ENCODE measurements at places on chromosomes 11 and 22.
A peak's percentile ranks its signal among the peaks of the same experiment; 100 is the strongest.

DNA sequence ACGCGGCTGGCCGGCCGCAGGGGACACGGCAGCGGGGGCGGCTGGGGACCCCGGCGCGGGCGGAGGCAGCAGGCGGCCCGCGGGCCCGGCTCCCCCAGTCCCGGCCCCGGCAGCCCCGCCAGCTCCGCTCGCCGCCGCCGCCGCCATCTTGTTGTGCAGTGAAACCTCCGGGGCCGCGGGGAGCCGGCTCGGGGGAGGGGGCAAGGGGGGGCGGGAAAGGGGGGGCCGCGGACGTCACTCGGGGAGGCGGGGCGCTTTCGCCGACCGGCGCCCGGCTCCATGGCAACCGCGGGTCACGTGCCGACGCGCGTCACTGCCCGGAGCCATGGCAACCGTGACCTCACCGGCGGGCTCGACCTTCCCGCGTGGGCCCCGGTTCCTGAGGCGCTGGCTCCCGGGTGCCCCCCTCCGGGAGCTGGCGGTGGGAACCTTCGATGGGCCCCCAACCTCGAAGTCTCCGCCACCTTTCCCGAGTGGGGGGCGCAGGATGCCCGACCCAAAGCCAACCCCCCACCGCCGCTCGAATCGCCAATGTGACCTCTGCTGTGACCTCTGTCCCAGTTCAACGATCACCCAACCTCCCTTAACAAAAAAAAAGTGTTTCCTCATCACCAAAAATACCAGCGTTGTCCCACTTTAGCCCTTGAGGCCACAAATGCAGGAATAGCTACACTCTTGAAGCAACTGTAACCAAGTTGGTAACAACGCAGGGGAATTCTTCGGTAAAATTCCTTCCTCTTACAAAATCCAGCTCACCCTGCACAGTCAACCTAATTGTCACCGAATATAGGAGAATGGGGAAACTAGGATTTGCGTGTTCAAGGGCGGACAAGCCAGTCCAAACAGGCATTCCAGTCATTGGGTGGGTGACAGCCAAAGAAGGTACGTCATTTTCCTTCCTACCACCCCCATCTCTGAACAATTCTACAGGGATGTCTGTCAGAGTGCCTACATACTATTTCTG, at the start of gene SIK3:
Gene SIK3, minus strand, starts transcription at position 160 of the 964 bp plus-strand sequence. Its CDS starts 13 bp downstream, at position 147.
- DNase-seq = peak; percentile 84

DNA sequence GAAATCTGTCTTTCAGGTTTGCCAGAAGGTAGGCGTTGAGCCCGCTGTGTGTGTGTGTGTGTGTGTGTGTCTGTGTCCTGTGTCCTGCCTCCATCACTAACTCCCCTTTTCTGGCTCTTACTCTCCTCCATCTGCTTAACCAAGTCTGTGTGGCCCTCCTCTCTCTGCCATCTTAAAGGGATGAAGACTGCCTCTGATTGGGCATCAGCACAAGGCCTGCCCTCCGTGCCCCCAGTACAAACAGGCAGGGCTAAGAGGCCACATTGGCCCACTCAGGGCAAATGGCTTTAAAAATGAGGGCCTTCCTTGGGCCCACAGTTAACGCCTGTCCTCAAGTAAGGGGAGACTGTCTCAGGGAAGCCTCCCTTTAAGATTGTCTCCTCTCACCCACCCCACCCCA, 10.9 kb downstream of the RCOR2 start:
- no peak for DNase-seq

- no peak for DNase-seq
These were observed 40.5 kb upstream of the DDI1 start for GRCh38 chr11:103995896-103996295.

DNA sequence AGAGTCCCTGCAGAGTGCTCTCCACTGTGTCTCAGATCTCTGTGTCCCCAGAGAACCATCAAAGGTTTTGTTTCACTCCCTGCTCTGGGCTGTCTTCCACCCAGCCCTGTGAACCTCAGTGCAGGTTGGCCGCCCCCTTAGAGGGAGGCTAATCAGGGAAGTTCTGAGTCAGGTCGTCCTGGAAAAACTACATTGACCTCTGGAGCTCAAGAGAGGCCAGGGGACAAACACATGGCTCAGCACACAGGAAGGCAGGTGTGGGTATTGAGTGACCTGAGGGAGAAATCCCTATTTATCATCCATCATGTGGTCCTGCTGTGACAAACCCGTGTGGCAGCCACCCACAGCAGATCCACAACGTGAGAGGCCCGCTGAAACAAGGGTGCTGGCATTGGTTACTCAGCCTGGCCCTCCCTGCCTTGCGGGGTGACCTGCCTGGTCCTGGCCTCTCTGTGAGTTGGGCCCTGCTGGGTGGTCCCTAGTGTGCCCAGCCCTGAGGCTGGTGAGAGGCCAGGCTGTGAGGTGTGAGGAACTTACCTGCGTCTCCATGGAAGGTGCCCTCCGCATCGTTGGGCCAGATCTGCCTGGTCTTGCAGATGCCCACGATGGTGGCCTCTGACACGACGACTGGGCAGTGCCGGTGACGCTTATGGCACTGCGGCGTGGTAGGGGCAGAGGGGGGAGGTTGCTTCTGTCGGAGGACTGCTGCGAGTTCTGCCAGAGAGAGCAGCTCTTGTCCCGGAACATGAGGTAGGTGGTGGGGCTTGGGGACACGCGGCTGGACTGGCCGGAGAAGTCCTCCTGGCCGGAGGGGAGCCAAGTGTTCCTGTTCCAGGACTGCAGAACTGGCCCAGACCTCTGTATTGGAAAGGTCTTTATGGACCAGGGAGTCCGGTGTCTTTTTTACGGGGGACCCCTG, 669 bp upstream of the BCR start:
- DNase-seq = no peak

- no peak for DNase-seq
These were observed 2.0 kb upstream of the GRIK4 start for GRCh38 chr11:120509346-120510053.

DNA sequence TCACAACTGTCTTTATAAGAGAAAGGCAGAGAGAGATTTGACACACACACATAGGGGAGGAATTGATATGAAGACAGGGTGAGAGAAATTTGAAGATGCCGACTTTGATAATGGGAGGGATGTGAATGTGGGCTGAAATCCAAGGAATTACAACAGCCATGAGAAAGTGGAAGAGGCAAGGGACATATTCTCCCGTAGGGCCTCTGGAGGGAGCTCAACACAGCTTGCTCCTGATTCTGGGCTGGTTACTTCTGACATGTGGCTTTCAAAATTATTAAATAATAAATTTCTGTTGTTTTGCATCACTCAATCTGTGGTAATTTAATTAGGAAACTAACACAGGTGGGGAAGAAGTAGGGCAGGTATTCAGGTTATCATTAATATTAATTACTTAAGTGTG, 282.9 kb downstream of the LUZP2 start:
- no peak for DNase-seq

GRCh38 chr11:76768088-76768908, 14.9 kb upstream of the TSKU start:
- DNase-seq = peak; percentile 29

DNA sequence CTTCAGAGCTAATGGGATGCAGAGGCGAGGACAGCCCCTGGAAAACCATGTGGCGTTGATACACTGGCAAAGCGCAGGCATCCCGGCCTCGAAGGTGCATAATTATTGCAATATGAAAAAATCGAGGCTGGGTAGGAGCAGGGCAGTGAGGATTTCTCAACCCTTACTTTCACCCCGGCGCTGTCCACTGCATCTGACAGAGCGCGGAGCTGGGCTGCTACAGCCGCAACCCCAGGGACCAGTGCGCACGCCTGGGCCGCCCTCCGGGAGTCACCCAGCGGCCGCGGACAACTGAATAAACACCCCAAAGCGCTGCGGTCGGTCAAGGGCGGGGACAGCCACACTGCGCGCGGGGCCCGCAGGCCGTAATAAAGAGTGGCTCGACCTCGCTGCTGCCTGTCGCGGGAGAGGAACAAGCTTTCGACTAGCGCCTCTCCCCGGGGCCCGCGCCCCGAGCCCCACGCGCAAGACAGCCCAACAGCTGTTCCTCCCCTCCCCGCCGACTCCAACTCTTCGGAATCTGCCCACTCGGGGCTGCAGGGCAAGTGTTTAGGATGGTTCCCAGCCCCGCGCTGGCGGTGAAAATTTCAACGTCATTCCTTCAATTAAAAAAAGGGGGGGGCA, 3.6 kb upstream of the WT1 start:
- no peak for DNase-seq

DNA sequence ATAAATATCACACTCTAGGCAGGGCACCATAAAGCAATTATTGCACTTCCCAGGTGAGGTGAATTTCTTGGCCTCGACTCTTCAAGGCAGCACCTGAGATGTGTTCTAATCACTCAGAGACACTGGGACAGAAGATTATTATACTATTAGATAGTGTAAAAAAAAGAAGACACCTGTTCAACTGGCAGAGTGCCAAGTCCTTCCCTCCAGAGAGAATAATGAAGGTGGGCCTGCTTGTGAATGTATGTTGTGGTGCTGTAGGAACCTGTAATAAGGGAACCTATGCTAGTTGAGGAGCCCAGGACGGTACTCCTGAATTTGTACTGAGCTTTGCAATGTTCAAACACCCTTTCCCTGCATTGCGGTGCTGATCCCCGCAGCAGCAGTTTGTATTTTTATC, 107.5 kb downstream of the NXPE2 start:
- no peak for DNase-seq

GRCh38 chr11:68812526-68812925, 29.2 kb downstream of the CPT1A start:
- DNase-seq = no peak

DNA sequence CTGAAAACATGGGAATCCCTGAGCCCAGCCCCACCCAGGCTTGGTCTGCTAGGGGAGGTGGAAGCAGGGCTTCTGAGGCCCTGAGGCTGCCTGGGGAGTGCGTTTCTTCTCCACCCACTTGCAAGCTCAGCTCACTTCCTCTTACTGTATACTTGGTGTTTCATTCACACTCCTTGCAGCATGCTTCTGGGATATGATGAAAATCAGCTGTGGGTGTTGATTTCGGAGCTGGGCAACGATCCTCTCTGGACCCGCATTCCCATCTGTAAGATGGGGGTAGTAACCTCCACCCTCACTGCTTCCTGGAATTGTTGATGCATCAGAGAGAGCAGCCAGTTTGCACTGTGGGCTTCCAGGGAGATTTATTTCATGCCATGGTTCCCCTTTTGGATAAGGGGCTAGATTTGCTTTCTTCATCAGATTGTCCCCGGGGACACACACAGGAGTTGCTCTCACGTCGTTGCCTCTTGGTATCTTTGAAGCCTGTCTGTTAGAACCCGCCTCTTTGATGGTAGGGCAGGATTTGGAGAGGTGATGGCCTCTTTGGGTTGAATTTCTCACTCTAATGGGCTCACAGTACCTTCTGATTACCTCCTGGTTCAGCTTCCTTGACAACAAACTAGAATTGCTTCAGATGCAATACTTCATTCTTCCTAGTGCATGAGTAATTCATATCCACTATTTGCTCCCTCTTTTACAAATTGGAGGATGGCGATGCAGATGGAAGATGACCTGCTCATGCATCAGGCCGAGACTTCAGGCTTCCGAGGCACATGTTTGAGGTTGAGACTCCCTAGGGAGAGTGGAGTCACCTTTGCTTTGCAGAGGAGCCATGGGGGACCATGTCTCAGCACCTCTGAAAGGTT, 40.4 kb downstream of the BCR start:
- DNase-seq = no peak

DNA sequence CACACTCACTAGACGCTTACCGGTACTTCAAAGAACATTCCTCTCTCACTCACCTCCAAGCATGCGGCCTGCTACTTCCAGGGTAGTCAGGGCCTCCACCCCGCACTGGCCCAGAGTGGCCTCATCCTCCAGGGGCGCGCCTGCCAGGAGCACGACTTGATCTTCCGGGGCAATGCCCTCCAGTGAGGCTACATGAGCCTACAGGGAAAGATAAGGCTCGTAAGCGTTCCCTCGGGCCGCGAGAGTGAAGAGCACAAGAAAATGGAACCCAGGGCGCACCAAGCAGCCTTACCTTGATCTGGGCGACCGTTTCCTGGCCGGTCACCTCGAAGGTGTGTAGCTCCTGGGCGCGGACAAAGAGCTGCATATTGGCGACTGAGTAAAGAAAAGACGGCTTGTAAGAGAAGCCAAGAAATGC, 478 bp downstream of the FAU start:
- DNase-seq = no peak

DNA sequence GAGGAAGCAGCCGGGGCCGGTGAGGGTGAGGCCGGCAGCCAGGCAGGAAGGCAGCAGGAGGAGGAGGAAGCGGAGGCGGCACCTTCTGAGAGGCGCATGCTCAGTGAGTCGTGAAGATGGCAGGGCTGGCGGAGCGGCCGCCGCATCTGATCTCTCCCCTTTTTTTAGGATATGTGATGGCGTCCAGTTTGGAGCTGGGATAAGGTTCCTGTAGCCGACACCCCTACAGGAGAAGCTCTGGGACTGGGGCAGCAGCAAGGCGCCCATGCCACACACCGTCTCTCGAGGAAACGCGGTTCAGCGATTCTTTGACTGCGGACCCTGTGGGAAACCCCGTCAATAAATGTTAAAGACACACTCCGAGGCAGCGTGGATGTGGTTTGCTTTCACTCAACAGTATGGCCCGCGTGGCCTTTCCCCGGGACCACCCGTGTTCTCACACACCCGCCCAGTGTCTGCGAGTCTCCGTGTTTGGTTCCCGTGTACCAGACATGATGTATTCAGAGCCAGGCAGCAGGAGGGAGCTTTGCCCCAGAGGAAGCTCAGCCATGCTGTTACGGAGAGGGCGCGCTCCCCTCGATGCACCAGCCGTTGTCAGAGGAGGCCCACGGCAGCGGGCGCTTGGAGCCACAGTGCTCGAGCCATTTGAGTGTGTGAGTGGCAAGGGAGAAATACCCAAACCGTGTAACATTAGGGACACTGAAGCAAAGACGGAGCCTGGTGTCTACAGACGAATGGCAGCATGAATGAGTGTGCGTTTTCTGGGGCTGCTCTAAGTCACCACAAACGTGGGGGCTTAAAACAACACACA, 27.7 kb upstream of the PARVB start:
- no peak for DNase-seq

DNA sequence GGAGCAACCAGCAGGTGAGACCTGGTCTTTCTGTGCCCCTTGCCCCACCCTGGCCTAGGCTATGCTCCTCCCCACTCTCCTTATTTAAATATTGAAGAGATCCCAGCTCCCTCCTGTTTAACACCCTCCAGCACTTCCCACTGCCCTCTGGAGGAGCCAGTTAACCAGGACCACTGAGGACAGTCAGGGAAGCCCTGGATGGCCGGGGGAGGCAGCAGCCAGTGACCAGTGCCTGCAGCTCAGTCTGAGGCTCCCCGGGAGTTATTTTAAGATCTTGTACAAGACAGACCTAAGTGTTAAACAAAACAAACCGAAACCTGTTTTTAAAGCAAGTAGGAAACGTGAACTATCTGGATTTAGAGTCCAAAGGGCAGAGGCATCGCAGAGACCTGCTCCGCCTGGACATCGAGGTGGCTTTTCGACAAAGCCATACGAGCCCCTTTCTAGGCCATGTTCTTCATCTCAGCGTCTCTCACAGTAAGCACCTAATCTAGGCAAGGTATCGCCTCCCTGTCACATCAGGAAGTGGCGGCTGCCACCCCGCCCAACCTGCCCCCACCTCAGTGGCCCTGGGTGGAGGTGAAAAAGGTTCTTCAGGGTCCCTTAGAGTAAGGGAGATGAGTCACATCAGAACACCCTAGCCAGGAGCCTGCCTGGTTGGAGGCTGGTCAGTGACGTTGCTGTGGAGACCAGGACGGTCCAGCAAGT, 35.2 kb downstream of the TRMU start:
- DNase-seq = no peak
